ENCODE measurements at places on chromosomes 6 and 20.

DNA sequence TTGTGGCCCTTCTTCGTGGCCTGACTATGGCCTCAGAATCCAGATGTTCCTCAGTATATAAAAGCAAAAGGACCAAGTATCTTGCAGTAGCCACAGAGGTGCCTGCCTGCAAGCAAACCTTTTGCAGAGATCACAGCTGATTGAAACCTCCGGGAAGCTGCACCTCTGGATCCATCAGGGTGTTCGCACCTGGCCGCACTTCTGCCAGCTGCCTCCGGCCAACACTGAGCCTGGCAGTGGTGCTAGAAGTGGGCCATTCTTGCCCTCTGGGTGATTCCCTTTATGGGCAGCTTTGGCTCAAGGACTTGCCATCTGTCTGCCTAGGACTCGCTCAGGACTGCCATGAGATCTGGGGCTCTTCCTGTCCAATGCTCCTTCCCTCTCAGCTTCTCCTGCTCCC lies 214.6 kb upstream of the ECI2 start:
- no peak for DNase-seq

DNA sequence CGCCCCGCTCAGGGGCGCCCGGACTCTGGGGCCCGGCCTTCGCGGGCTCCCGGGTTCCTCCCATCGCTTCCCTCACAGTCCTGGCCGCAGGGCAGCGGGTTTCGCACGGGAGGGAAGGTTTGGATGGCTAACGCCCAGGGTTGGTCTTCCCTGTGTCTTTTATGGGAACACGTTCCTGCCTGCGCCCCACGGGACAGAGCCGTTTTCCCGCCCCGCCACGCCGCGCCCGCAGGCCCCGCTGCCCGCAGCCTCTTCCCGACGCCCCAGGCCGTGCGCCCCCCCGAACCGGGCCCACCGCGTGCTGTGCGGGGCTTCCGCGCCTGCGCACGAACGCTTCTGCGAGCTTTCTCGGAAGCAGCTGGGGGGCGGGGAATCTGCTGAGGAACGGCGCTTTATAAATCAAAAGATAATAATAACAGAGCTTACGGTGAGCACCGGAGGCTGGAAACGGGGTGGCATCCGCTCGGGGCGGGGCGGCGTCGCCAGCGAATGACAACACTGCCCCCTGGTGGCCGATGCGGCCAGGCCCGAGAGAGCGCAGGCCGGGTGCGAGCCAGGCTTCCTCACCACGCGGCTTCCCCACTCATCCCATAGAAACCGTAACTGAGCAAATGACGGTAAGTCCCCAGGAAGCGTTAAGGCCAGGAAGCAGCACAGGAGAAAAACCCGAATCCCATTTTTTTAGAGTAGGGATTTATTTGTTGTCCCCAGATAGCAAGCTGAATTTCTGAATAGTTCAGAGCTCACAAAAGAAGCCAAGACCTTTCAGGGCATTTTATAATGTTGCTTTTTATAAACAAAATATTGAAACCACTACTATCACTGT lies 116.4 kb downstream of the MYLK4 start:
- DNase-seq = peak; percentile 80

DNA sequence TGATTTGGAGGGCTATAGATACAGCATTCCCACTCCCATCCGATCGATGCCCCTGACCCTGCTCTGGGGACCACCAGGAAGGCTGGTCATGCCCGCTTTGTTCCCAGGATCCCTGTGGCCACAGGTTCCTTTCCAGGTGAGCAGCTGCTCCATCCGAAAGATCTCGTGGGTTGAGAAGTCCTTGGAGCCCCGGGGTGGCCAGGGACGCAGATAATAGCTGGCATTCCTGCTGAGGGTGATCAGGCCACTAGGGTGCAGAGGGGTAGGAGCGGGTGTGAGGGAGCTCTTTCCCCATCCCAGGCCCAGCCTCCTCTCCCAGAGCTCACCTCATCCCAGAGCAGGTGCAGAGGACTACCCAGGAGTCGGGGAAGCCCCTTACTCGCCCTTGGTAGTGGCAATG lies 7.4 kb downstream of the ADAM33 start:
- no peak for DNase-seq

- DNase-seq = no peak
Measured at GRCh38 chr6:161917645-161918044, 643.8 kb upstream of the AGPAT4 start.

GRCh38 chr20:34538671-34539123 lies 19.8 kb upstream of the MAP1LC3A start:
- peak; percentile 37 for DNase-seq

- DNase-seq = no peak
Measured at GRCh38 chr20:40687384-40688128, 1.5 kb downstream of the MAFB start.

GRCh38 chr6:131687022-131687421 lies 14.2 kb downstream of the OR2A4 start:
- DNase-seq = no peak

- DNase-seq = no peak
Measured at GRCh38 chr6:13624871-13625288, 9.7 kb downstream of the NOL7 start.

DNA sequence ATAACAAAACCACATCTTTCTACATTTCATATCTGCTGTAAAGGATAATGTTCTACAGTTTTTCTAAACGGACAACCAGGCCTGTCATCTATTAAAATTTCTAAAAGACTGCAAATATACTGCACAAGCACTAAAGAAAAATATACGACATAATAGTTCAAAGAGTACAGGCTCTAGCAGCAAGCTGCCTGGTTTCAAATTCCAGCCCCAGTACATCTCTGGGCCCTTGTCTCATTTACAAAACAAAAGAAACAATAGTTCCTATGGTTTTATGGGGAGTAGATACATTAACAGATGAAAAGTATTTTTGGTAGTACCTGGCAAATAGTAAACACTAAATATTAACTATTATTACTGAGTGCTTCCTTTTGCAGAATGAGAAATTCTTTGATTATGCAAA lies 24.1 kb downstream of the DEK start:
- no peak for DNase-seq

GRCh38 chr20:8798505-8798904 lies 270.4 kb upstream of the PLCB4 start:
- DNase-seq = no peak

DNA sequence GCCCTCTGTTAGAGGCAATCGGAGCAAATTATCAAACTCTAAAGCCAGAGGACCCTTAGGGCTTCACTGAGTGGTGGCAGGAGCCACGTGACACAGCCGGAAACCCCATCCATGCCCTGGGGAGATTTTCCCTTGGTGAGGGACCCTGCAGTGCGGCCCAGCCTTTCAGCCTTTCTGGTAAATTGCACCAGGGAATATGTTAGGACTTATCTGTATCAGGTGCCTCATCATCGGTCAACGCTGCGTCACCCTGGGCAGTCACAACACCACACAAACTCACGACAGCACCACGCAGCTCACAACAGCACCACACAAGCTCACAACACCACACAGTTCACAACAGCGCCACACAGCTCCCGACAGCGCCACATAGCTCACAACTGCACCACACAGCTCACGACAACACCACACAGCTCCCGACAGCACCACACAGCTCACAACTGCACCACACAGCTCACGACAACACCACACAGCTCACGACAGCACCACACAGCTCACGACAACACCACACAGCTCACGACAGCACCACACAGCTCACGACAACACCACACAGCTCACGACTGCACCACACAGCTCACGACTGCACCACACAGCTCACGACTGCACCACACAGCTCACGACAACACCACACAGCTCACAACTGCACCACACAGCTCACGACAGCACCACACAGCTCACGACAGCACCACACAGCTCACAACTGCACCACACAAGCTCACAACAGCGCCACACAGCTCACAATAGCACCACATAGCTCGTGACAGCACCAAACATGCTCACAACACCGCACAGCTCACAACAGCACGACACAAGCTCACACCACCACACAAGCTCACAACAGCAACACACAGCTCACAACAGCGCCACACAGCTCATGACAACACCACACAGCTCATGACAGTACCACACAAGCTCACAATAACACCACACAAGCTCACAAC lies 199.0 kb downstream of the DLL1 start:
- DNase-seq = no peak

GRCh38 chr6:48377115-48377514 lies 266.1 kb upstream of the PTCHD4 start:
- DNase-seq = no peak

GRCh38 chr6:107360476-107360875 lies 98.9 kb downstream of the PDSS2 start:
- DNase-seq = no peak

DNA sequence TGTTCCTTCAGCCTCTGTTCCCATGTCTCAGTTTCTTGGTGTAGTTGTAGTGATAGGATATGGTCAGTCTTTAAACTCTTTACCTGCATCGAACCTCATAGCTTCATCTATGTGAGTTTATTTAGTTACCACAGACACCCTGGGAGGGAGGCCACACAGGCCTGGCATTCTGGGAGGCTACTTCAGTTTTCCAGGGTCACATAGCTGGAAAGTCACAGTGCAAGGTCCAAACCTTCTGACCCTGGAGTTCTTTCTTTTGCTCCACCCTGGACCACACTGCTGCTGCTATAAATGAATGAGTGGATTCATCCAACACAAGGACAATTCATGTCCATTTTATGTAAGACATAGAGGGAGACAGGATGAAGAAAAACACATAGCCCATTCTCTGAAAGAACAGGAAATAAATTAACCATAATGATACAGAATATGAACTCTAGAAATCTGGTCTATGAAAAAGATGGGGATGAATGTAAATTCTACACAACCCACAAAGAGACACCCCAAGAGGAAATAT lies 60.8 kb downstream of the LAMA4 start:
- DNase-seq = no peak

GRCh38 chr6:74964871-74965441 lies 240.9 kb downstream of the COL12A1 start:
- no peak for DNase-seq

- no peak for DNase-seq
Measured at GRCh38 chr20:59784365-59784764, 149.1 kb downstream of the SYCP2 start.

DNA sequence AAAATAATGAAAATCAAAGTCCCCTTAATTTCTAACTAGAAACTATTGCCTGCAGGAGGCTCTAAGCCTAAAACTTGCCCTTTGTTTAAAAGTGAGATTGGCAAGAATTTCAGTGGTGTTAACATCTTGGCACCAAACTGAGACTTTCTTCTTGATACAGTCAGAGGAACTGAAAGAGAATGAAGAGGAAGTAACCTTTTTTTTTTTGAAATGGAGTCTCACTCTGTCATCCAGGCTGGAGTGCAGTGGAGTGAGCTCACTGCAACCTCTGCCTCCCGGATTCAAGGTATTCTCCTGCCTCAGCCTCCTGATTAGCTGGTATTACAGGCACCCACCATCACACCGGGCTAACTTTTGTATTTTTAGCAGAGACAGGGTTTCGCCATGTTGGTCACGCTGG lies 3.6 kb downstream of the DOP1A start:
- no peak for DNase-seq

- DNase-seq = no peak
Measured at GRCh38 chr6:145489583-145489982, 245.7 kb downstream of the EPM2A start.

DNA sequence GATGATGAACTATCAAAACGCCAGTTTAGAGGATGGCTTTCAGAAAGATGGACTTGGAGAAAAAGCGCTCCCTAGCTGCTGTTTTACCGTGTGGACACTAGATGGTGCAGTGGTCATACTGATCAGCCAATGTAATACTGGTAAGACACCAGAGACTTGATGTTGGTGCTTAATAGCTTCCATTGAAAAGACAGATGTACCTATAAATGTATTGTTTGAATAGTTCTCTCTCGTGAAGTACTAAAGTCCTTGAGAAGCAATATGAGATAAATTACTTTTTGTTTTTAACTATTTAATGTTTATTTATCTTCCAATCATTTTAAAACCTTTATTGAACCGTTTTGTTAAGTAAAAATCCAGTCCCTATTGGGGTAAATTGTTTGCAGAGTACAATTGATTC lies 63.9 kb upstream of the FUCA2 start:
- peak; percentile 31 for DNase-seq

- DNase-seq = no peak
Measured at GRCh38 chr6:161368514-161368913, 94.7 kb upstream of the AGPAT4 start.

Measured in activated T-helper 1 cell treated with anti-CD3 and anti-CD28 coated beads, Interleukin-2, amount 50 U/mL, for 16 hours (primary cell).